ENCODE measurements at places on chromosomes 3 and 15.

DNA sequence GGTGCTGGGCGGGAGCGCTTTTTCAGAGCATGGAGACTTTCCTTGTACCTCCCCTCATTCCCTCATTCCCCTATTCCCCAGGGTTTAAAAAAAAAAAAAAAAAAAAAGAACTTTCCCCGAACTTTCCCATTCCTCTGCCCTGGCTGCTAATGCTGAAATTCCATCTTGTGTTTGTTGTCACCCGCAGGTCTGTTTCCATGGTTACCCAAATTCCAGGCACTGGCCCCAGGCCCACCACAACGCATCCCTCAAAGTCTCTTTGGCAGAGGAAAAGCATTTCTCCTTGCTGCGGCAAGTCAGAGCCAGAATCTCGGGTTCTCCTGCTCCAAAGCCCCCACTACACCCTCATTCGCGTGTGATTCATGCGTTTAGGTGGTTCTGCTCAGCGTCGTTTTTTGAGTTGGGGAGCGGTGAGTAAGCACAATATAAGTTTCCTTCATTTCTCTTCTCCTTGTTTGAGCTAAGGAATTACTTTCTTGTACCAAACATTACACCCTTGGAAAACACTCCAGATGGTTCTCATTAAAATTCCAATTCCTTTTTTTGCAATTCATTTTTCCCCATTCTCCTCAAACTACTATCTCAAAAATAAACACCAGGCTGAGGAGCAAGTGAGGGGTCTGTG, 21.6 kb downstream of the ANAPC13 start:
- no peak for DNase-seq

- DNase-seq = no peak
Observed at GRCh38 chr3:71076361-71077002, 507.0 kb downstream of the FOXP1 start.

GRCh38 chr3:97975466-97975865, 3.2 kb upstream of the RIOX2 start:
- no peak for DNase-seq

DNA sequence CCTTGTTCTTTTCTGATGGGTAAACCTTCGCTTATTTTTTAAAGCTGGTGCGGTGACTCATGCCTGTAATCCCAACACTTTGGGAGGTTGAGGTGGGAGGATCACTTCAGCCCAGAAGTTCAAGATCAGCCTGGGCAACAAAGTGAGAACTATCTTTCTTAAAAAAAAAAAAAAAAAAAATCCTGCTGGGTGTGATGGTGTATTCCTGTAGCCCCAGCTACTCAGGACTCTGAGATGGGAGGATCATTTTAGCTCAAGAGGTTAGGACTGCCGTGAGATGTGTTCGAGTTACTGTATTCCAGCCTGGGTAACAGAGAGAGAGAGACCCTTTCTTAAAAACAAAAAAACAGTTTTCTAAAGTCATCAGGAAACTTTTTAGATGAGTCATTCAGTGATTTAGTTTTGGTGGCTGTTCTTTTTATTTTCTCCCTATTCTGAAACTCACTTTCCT, 37.7 kb downstream of the SLMAP start:
- DNase-seq = no peak

DNA sequence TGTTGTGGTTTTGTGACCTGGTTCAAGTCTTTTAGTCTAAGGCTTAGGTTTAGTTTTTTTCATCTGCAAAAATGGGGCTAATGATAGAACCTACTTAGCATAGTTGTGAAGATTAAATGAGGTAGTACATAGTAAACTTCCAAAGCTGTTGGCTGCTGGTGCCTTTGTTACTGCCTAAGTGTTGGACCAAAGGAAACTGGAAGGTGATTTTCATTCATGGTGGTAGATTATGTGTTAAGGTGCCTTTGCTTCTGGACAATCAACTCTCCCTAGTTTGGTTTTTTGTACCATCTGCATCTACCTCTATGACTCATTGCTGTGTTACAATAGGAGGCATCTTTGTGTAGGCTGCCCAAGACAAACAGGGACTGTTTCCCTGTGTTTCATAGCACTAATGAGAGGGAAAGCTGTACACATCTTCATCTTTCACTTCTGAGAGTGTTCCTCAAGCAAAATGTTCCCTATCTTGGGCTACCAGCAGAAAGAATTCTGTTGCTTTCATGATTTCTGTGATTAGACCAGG, 3.2 kb downstream of the MAP2K1 start:
- no peak for DNase-seq

DNA sequence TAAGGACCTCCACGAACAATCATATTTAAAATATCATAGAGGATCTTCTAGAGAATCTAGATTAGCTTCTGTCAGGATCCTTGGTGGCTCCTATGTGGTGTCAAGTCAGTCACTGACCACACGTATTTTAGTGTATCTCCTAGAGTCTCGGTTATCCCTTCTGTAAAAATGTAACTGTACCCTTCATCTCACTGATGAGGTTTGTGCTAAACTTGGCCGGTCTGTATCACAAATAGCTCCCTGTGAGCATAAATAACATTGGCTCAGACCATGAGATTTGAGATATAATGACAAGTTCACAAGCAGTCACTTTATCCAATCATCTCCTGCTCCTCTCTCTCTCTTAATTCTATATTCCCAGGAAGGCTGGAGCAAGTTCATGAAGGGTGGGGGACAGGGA, 93.6 kb upstream of the ARL6 start:
- DNase-seq = no peak

DNA sequence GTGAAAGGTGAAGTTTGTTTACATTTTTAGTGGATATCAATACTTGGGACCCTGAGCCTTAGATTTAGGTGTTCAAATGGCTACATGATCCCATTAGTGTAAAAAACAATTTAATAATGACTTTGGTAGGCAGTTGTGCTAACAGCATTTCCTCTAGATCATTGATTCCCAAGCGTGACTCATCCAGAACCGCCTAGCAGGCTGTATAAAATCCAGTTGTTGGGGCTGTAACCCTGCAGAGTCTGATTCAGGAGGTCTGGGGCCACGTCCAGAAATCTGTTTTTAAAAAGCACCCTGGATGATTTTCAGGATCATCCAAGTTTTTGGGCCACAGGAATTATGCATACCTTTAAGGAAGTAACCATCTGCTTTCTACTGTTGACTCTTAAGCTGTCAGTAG, 156.4 kb downstream of the TP63 start:
- DNase-seq = no peak

DNA sequence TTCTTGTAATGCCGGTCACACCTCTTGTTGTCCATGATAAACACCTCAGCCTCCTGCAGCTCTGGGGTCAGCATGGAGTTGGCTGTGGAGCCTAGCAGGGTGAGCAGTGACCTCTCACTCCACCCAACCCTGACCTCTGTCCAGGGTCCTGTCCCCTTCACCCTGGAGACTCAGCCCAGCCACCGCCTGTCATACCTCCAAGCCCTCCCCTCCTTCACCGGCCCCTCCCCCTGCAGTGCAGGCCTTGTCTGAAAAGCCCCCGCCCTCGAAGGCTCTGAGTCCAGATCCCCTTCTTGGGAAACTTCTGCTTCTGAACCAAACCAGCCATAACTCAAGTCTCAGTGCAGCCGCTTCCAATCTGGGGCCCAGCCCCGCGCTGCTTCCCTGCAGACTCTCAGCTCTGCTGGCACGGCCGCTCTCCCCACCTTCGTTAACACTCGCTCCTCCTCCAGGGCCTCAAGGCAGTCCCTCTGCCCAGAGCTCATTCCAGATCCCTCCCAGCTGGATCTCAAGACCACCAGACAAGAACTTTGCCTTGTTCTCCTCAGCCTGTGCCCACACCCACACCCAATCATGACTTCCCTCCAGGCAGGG, 25.4 kb upstream of the PRSS50 start:
- no peak for DNase-seq

- no peak for DNase-seq
Observed at GRCh38 chr3:46960081-46960701, 16.4 kb downstream of the CCDC12 start.

DNA sequence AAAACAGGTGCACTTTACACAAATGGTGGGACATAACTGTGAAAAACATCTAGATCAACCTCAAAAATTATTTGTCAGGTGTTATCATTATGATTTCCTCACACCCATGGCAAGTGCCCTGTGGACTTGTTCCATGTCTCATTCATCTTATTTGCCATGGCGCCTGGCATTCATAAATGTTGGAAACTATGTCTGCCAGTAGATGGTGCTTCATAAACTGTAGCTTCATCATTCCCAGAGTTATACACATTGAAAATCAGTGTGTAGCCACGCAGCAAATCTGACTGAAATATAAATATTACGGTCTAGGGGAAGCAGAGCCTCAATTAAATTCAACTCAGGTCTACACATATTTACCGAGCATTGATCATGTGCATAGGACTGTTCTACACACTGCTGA, 90.7 kb downstream of the IMPG2 start:
- DNase-seq = no peak

GRCh38 chr3:183255348-183255730, 2.3 kb downstream of the B3GNT5 start:
- no peak for DNase-seq

GRCh38 chr3:33544126-33544525, 103.9 kb upstream of the UBP1 start:
- no peak for DNase-seq

- no peak for DNase-seq
Observed at GRCh38 chr15:68808091-68808490, 12.6 kb downstream of the ANP32A start.

DNA sequence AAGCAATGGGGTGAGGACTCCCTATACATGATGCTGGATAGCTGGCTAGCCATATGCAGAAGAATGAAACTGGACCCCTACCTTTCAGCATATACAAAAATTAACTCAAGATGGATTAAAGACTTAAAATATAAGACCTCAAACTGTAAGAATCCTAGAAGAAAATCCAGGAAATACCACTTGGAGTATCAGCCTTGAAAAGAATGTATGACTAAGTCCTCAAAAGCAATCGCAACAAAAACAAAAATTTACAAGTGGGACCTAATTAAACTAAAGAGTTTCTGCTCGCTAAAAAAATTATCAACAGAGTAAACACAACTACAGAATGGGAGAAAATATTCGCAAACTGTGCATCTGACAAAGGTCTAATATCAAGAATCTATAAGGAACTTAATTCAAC, 94.3 kb downstream of the XRN1 start:
- DNase-seq = no peak

- no peak for DNase-seq
Observed at GRCh38 chr3:32146746-32147211, 40.4 kb downstream of the GPD1L start.

GRCh38 chr15:39243396-39243795, 337.5 kb upstream of the THBS1 start:
- DNase-seq = no peak

GRCh38 chr3:146540236-146540635, 4.2 kb downstream of the PLSCR1 start:
- no peak for DNase-seq

- no peak for DNase-seq
Observed at GRCh38 chr3:120448756-120449155, 2.0 kb downstream of the FSTL1 start.

DNA sequence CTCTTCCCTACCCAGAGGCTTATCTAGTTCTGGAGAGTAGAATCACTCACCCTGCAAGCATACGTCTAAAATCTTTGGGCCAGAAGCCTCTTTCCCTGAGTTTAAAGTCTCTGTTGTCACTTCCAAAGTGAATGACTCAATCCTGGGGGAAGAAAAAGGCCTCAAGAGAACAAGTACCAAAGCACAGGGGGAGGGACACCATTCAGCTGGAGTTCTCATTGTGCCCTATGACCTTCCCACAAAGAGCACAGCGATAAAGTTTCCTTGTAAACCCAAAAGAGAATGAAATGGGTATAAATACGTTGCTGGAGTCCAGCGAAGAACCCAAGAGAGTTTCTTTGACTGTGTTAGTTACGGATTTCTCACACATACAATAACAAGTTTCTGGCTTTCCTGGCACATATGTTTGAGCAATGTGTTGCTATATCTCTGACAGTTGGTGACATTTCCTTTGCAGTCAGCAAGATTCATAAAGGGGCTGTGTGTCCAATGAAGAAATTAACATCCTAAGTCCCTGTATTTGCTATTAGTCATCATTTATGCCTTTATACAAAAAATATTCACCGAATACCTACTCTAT, 107.3 kb upstream of the PTPRG start:
- DNase-seq = no peak

DNA sequence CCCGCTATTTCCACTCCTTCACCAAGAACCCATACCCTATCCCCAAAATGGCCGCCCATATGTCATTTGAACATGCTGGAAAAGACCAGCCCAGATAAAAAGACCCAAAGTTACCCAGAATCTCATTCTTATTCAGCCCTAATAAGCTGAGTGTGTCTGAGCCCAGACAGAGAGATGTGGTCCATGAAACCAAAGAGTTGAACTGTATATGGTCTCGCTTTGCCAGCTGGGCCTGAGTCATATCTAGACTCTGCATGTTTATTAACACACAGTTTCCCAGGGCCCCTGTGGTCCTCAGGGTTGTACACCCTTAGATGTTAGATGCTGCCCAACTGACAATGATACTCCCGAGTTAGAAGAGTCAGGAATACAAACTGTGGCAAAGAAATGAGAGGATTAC, 201.9 kb upstream of the STRIT1 start:
- DNase-seq = no peak

- no peak for DNase-seq
Observed at GRCh38 chr3:5012367-5012766, 33.1 kb downstream of the BHLHE40 start.

DNA sequence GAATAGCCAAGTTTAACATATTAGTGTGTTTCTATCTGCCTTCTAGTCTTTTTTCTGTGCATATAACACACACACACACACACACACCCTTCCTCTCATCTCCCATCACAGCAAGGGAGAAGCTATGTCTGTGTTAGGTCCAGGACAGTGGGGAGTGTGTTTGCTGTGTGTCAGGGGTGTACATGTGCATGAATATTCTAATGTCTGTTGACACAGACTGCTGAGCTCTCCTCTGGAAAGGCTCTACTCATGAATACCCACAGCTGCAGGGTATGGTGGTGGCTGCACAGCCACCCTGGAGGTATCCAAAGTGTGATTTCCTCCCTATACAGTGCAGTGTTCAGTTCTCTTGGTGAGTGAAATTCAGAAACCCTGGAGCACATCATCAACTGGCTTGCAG, 42.9 kb downstream of the ARNT2 start:
- DNase-seq = no peak

DNA sequence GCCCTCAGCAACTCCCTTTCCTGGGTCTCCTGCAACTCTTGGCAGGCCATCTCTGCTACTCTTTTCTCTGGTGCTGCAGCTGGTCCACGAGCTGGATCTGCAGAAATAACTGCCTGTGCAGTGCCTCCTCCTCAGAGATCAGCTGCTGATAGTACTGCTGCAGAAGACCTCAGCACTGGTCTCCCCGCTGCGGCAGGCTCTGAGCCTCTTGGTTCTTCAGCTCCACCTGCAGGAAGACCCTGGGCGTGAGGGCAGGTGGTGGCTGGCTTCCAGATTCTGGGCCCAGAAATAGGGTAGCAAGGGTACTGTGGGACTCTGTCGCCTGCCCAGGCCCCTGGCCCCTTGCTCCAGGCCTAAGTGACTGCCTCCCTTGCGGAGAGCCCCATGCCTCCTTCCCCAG, 79.7 kb upstream of the C2CD4B start:
- DNase-seq = no peak

DNA sequence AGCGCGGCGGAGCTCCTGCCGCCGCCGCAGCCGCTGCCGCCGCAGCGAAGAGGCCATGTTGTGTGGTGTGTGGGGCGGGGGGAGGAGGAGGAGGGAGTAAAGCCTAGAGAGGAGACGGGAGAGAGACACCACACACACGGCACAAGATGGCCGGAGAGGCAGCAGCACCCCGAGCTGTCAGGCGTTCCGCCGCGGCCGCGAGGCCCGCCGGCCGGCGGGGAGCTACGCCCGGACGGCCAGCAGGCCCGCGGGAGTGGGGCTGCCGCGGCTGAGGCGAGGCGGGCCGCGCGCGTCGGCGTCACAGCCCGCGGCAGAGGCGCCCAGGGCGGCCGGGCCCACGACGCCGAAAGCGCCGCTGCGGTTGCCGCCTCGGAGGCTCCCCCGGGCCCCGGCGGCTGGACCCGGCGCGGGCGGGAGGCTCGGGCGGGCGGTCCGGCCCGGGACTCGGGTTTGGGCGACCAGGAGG, 17.4 kb upstream of the CHD2 start:
- DNase-seq = no peak
